ENCODE measurements at places on chromosomes 4 and X. TPM values are rescaled to one million over a fixed set of nuclear protein-coding genes. Genes with fewer than 3 reads are reported as not detected.

DNA sequence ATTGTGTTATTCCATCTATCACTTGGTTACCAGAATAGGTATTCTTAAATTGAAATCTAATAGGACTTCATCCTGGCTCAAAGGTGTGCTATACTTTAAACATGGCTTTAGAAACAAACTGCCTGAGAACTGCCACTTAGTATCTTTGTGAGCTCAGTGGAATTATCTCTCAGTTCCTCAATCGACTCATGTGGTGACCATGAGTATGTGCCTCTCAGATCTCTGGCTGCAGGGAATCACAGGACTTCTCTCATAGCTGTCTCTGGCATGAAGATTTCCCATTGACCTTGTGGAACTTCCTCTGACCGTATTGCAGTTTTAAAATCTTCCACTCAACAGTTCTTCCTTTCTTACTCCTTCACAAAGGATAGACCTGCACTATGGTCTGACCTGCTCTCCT is 681.9 kb upstream of the BOD1L1 start:
- no peak for DNase-seq

The TIMM8A gene
- 5.6 TPM for total RNA-seq

The ATP2B3 gene
- total RNA-seq: not detected

The ADAM29 gene
- not detected for total RNA-seq

DNA sequence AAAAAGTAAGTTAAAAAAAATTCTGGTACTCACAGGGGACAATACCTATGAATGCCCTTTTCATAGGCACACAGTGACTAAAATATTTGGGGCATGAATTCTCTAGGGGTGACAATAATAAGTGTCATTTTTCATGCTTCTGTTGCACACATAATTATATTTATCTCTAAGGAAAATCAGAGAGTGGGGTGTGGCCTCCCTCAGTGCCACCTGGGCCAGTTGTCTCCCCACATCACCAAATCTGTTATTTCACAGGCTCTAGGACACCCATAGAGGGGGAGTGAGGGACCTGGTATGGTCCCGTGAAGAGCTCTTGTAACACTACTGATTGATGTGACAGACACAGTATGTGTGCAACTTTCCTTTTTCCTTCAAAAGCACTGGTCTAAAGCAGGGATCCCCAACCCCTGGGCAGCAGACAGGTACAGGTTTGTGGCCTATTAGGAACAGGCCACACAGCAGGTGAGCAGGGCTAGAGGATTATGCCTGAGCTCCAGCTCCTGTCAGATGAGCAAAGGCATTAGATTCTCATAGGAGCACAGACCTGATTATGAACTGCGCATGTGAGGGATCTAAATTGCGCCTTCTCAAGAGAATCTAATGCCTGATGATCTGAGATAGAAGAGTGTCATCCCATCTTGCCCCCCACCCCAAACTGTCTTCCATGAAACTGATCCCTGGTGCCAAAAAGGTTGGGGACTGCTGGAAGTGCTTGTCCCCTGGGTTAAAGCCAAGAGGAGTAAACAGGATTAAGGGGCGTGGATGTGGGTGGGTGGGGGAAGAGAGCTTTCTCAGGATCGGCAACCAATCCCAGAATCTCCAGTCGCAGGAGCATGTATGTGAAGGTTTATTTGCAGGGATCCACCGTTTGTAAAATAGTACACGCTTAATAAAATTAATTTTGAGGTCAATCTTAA is 856 bp downstream of the SLC9B1 start:
- no peak for DNase-seq

GRCh38 chr4:11720292-11720691 is 291.6 kb upstream of the HS3ST1 start:
- DNase-seq: no peak

DNA sequence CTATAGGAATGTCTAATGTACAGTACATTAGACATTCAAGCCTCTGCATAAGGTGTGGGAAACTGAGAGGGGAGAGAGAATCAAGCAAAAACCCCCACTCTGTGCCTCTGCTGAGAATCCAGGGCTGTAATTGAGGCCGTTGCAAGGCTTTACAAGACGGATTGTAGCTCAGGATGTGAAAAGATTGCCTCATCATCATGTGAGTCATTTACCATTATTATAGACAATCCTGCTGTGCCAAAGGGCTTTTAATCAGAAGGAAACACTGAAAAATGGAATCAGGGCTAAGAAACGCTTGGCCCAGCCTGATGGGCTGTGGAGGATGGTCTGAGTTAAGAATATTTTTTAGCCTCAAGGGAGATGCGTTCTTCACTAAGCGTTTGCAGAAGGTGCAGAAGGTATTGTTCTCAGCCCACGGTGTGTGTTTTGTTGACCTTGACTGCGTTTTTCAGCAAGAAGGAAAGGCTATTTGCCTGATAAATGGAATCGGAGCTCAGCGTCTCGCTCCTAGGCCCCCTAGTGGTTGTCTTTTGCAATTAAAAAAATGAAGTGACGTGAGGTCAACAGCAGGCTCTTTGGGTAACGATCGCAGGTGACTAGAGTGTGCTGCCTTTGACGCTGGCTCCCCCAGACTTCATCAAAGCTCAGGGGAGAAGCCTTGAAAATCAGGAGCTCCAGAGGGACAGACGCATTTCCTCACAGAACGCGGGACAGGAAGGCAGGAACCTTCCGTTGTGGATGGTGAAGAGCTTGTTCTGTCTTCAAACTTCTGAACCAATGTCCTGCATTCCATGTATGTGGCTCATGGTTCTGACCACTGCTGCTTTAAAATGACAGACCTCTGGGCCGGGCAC is 18.1 kb upstream of the CHRNA9 start:
- DNase-seq: no peak

DNA sequence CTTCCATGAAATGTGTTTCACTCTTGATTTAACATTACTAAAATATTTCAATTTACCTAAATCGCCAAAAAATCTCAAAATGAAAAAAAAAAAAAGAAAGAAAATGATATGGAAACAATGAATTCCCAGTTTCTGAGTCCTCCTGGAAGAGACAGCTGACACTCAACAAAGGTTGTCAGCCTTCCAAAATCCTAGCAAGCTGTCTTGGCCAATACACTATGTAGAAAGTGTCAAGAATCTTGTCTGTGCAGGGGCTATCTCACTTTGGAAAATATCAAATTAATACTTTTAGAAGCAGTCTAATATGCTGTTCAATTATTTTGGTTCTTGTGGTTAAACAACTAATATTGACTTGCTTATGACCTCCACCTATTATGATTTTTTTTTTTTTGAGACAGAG is 8.7 kb downstream of the DKK2 start:
- DNase-seq: no peak

The RENBP gene
- 33.0 TPM for total RNA-seq

Measured in omental fat pad (tissue), 4 donors.